ENCODE measurements at places on chromosomes 12 and 14.
A peak's percentile ranks its signal among the peaks of the same experiment; 100 is the strongest.

DNA sequence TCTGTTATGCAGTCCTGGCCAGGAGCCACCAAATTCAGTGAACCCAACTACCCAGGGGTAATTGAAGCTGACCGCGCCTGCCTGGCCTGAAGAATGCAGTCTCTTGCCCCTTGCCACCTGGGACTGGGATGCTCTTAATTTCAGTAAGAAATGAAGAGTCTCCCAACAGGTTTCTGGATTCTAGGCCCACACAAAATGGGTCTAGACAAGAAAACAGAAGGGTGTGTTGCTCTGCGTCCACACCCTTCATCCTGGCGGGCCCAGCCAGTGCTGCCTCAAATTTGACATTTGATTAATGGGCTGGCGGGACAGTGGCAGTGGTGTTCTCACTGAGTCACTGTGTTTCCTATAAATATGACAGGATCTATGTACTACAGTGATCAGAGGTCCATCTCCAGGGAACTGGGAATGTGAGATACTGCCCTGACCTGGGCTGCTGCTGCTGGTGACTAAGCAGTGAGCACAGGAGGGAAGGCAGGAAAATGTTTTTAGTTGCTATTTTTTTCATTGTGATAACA is 6.5 kb downstream of the TMEM253 start:
- no peak for DNase-seq

- no peak for DNase-seq
These were observed 18.3 kb downstream of the IL31 start for GRCh38 chr12:122155705-122156104.

- DNase-seq: no peak
These were observed 33.4 kb downstream of the CRADD start for GRCh38 chr12:93710574-93710926.

DNA sequence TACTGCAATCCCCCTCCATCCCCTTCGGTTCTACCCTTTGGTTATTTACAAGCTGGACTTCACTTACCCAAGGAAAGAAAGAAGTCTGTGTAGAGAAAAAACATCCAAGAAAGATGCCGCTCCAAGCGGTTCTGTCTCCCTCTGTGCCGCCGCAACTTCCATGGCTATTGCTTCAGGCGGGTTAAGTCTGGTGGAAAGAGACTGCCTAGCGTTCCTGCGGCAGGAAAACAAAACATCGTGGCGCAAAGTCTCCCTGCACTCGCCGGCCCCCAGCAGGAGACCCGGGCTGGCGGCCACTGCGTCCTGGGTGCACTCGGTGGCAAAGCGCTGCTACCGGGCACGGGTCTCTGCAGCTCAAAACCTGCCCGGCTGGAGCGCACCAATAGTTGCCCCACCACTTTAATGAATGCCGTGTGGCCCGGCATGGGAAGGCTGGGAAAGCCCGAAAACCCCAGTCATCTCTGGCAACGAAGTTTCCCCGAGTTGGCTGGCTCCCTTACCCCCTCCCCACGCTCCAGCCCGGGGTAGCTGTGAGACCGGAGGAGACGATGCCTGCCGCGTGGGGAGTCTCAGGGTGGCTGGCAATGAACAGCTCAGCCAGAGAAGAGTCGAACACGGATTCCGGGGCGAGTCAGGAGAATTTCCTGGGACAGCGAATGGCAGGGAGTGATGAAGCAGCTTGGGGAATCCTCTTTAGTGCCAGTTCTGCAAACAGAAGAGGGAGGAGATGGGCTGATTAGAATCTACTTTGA is 3.5 kb upstream of the KCNK10 start:
- DNase-seq: peak; percentile 51

DNA sequence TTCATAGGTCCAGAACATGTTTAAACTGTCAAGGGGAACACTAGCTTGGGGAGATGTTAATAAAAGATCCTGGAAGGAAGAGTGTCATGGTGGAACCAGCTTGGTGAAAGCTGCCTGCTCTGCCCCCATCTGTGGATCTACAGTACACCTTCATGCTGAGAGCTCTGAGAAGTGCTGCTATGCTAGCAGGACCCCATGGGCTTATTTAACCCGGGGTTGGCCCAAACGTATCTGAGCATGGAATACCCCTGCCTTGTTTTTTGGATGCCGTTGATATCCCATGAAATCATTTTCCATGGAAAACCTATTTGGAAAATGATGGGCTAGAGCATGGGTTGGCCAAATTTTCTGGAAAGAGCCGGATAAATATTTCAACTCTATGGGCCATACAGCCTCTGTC is 14.2 kb downstream of the UBE3B start:
- DNase-seq: no peak

DNA sequence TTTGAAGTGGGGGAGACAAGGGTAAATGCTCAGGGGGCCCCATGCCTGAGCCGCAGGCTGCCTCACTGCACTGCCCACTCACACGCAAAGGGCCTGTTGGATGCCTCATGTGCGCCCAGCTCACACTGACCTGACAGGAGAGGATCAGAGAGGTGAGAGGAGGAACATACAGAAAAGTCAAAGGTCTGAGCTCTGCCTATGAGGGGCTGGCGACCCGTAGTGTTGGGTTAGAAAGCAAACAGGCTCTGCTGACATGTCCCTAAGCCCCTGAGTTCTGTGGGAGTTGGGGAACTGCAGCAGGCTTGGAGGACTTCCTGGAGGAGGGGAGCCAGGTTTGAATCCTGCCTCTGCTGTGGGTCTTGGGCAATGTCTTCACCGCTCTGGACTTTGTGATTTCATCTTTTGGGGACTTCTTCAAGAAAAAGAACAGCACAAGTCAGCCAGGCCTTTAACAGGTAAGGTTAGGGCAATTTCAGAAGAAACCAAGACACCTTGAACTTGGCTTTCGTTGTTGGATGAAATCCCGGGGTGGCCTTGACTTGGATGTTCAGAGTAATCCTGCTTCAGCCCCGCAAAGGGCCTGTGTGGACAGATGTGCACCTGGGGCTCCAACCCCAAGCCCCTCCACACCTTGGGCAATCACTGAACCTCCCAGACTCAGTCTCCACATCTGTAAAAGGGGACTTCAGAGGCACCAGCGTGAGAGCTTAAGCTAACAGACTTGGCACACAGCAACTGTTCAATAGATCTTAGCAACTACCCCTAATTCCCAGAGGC is 116.8 kb downstream of the SCARB1 start:
- no peak for DNase-seq

- no peak for DNase-seq
These were observed 63.3 kb downstream of the RASSF3 start for GRCh38 chr12:64673490-64674169.

GRCh38 chr12:22377731-22378496 is 43.4 kb upstream of the ST8SIA1 start:
- no peak for DNase-seq

DNA sequence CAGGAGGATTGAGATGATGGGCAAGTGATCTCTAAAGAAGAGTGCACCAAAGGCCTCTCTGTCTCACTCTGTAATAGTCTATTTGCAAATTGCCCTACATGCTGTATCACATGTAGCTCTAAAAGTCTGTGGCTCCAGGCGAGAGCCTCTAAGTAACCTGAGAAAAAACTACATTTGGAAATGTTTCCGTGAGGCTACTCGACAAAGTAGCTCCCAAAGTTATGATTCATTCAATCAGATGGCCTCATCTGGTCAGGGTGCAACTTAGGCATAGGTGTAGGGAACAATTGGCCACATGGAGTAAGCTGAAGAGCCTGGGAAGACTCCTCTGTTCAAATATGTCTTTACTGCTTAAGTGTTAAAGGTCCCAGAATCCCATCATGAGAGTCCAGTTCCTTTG is 155.4 kb upstream of the PLEKHG7 start:
- no peak for DNase-seq

DNA sequence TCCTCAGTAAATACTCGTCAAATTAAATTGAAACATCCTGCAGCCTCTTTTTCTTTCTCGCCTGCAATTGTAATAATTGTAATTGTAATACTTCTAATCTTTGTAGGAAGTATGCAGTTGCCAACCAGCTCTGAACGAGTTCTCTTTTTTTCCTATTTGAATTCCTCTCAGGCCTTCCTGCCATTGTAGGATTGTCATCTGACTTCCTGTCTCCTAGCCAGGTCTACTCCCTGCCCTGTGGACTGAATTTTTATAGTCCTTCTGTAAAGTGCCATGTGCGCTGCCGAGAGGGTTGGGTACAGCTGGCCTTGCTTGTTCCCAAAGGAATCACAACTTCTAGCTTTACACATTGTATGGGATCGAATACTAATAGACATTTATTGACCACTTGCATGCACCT is 183.3 kb downstream of the SSPN start:
- no peak for DNase-seq

DNA sequence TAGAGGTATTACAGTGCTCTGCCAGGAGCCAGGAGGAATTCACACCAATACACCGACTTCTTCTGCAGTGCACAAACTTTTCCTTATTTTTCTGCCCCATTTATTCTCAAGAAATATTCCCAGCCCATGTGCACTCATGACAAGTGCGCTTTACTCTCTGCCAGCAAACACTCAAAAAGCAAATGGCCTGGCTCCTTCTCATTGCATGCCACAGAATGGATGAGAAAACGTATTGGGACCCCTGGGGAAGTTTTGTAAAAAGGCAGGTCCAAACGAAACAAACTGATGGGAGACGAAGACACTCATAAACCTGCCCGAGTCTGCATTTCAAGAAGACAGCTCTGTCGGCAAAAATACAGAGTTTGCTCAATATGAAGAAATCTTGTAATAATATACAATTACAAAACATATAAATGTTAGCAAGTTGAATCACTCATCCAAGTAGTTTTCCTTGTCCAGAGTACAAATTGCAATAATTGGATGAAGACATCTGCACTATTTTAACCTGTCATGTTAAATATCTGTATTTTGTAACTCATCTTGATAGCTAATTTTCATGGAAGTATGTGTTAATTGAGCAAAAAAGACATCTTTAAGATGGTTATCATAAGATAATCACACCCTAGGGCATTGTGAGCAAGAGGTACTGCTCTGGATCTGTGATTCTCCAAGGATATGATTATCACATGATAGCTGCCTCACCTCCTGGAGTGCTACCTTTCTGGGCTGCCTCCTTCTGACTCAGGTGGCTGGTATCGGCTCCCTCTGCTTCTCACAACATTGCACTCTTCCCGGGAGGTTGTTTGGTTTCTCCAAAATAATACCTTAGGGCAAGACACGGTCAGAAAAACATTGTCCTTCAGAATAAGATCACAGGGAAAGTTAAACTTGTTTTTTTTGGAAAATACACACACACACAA is 260.8 kb upstream of the G2E3 start:
- no peak for DNase-seq

GRCh38 chr14:22485649-22486048 is 103.4 kb downstream of the DAD1 start:
- no peak for DNase-seq

DNA sequence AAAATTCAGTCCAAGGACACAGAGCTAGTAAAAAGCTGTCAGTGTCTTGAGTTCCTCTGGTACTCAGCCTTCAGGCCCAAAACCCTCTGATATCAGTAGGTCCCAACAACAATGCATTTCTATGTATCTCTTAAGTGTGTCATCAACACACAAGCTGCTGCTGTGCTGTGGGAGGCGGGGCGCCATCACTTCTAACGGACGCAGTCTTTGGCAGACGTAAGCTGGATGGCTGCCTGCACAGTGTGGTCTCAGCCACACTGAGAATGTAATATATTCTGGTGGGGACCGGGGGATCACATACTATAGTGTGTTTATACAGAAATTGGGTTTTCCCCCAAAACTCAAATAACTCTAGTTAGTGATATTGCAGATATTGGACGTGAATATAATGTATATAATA is 123.9 kb downstream of the SUDS3 start:
- no peak for DNase-seq

DNA sequence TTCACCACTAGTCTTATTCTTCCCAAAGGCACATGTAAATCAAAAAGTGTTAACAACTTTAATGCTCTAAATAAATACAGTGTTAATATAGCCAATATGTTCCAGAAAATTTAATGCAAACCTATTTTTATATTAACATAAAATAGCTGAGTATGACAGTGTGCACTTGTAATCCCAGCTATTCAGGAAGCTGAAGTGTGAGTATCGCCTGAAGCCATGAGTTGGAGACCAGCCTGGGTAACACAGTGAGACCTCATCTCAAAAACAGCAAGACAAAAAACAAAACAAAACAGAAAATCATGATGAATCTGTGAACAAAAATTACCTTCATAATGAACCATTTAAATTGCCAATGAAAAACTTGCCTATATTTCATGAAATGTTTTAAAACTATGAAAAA is 798.9 kb downstream of the SLC6A15 start:
- no peak for DNase-seq

- no peak for DNase-seq
These were observed 181.3 kb downstream of the KIF26A start for GRCh38 chr14:104319491-104320241.

- no peak for DNase-seq
These were observed 122.1 kb downstream of the PRKD1 start for GRCh38 chr14:29805415-29806123.

- no peak for DNase-seq
These were observed 73.0 kb downstream of the PTPN21 start for GRCh38 chr14:88481794-88482193.

- DNase-seq: no peak
These were observed 22.1 kb downstream of the IFNG-AS1 start for GRCh38 chr12:68011206-68011881.

- DNase-seq: no peak
These were observed 62.6 kb downstream of the SLC24A4 start for GRCh38 chr14:92385561-92385960.

DNA sequence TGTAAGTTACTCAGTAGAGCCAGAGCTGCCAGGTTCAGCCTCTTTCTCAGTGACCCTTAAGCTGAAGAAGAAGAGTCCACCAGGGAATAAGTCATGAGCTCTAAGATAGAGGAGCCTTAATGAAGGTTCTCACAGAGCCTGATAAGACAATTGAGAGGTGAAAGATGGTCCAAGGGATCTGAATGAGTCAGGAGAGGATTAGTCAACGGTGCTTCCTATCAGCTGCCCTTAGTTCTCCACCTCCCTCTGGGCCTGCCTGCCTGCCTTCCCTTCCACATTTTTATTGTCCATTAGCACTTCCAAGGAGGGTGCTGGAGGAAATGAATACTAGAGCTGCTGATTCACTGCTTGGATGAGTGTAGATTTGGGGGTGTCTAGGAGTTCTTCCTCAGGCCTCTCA is 161.7 kb upstream of the RMST start:
- no peak for DNase-seq

DNA sequence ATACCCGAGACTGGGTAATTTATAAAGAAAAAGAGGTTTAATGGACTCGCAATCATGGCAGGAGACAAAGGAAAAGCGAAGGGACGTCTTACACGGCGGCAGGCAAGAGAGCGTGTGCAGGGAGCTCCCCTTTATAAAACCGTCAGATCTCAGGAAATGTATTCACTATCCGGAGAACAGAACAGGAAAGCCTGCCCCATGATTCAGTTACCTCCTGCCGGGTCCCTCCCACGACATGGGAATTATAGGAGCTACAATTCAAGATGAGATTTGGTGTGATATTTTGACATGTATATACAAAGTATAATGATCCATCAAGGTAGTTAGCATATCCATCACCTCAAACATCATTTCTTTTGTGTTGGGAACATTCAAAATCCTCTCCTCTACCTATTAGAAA is 2.3 kb upstream of the CDCA4 start:
- no peak for DNase-seq

GRCh38 chr12:121872546-121873215 is 14.0 kb upstream of the HPD start:
- DNase-seq: no peak

Data from C1 segment of cervical spinal cord (tissue), 14 donors.